ENCODE measurements at places on chromosomes 5 and 9.
A peak's percentile ranks its signal among the peaks of the same experiment; 100 is the strongest.

GRCh38 chr5:137292461-137293027 lies 206.6 kb downstream of the SPOCK1 start:
- DNase-seq = no peak

DNA sequence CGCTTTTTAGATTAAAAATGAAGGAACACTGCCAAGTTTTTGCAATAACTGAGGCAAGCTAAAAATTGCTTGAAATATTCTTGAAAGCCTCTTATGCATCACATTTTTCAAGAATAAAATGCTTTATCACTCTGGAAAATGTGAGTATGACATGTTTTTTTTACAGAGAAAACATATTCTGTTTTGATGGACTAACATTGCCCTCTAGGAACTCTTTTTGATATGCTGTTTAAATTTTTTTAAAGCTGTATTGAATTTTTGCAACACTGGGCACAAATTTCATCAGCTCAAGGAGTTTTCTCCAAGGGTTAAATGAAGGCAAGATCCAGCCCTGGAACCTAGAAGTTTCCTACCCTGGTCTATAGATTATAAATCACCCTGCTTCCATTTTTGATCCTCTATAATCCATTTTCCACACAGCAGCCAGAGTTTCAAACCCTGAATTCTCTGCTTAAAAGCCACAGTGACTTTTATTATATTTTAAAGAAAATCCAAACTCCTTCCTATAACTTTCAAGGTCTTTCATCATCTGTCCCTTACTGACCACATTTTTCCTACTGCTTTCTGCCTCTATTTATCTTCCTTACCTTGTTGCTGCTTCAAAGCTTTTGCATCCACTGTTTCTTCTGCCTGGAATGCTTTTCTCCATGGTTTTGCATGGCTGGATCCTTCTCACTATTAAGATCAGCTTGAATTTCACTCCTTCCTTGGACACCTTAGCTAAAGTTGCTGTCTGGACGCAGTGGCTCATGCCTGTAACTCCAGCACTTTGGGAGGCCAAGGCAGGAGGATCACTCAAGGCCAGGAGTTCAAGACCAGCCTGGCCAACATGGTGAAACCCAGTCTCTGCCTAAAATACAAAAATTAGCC lies 60.9 kb downstream of the IL31RA start:
- DNase-seq = no peak

- no peak for DNase-seq
Observed at GRCh38 chr9:8569823-8570222, 770.2 kb upstream of the DMAC1 start.

GRCh38 chr5:87899208-87899661 lies 369.4 kb downstream of the TMEM161B start:
- DNase-seq = no peak

- no peak for DNase-seq
Observed at GRCh38 chr9:33137781-33138264, 29.3 kb downstream of the B4GALT1 start.

DNA sequence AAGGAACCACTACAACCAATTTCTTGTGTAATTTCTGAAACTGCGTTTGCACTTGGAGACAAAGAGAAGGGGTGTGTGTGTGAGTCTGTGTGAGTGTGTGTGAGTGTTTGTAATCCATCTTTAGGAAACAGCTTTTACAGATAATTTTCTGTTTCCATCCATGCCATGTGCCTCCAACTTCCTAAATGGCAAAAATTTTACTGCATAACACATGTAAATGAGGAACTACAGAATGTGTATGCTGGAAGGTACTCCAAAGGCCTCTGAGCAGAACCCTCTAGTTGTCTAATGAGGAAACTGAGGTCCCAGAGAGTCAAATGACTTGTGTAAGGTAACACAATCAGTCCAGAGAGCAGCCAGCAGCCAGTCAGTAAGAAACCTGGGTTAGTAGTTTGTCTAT lies 20.8 kb downstream of the MAMDC2 start:
- DNase-seq = no peak

- DNase-seq = no peak
Observed at GRCh38 chr5:82111191-82111590, 139.4 kb downstream of the ATG10 start.

- DNase-seq = no peak
Observed at GRCh38 chr5:1698589-1699316, 100.9 kb downstream of the MRPL36 start.

GRCh38 chr5:95899829-95900228 lies 61.8 kb downstream of the ELL2 start:
- DNase-seq = no peak

DNA sequence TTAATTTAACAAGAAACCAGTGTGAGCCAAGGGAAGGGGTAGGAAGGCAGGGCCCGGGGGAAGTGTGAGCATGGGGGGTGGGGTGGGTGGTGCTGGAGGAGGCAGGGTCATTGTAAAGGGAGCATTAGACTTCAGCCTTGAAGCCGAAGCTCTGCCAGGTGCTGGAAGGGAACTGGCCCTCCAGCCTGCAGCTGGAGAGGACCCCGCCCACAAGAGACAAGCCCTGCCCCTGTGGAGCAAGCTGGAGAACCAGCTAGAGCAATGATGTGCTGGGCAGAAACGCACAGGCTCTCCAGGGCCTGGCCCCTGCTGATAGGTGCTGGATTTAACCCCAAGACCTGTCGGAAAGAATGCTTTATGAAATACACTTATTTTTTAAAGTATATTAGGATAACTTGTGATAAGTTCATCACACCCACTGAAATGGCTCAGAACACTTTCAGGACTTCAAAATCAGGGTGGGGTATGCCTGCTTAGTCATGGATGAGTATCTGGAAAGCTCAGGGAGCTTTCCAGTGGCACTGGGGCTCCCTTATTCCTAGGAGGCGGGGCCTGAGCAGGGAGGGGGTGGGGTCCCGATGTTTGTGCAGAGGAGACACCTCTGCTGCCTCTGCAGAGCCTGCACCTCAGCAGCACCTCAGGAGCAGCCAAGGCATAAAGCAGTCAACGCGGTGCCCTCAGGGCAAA lies 27.1 kb downstream of the UBE2QL1 start:
- no peak for DNase-seq

DNA sequence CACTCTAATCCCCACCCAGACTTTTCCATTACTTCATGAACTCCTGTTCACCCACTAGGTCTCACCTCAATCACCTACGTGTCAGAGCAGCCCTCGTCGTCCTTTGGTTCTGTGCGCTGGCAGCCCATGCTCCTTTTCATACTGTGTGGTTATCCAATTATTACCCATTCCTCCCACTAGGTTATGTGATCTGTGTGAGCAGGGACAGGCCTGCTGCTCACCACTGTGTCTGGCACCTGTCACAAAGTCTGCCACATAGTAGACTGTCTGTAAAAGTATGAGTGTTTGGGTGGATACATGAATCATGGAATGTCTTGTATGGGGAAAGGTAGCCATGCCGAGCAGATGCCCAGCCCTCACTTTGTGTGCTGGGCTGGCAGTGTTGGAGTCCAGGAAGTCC lies 12.1 kb upstream of the SMAD5 start:
- no peak for DNase-seq

DNA sequence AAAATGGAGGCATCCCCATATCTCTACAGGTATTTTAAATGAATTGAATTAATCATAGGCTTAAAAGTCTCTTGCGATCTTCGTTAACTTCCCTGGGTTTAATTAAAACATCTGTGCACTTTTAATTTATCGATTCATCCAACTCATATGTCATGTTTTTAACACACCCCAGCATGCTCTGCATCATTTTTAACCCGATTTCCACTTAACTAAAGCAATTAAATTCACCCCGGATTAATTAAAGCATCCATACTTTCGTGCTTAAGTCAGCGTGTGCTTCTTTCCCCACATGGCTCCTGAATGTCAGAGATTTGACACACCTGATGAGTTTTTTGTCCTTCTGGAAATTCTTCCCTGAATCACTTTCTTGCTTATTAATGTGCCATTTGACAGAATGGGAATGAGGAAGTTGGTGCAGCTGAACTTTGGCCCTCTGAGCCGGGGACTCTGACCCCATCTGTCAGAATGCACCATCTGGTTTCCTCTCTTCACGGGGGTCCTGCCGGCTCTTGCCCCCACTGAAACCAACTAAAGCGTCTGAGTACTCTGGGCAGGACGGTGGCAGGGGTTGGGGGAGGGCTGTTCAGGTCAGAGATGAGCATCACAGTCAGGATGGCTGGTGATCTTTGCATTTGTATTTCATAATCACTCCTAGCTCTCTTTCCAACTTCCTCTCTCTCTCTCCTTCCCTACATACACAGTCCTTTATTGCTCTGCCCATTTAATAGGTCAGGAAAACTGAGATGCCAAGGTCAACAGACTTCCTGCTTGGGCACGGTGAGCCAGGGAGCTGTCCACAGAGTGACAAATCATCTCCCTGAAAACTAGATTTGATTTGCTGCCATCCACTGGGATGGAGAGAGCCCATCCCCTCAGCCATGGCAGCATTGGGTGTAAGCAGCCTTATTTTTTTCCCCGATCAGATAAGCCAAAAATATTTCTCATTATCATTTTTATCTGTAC lies 180.3 kb upstream of the WWC1 start:
- DNase-seq = no peak

DNA sequence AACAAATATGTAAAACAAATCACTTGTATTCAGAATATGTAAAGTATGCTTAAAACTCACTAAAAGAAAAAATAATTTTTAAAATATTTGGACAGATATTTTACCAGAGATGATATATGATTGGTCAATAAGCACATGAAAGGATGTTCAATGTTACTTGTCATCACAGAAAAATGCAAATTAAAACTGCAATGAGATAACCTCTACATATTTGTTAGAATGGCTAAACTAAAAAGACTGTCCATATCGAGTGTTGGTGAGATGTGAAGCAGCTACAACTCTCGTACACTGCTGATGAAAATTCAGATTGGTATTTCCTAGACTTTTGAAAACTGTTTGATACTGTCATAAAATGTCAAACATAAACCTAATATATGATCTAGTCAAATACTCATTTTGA lies 685.1 kb downstream of the DTWD2 start:
- no peak for DNase-seq

GRCh38 chr5:103389357-103389756 lies 130.8 kb downstream of the MACIR start:
- no peak for DNase-seq

GRCh38 chr9:75891771-75892215 lies 1.3 kb downstream of the PCSK5 start:
- DNase-seq = peak; percentile 12

Data from AG08395 (cell line).